ENCODE measurements at places on chromosomes 4 and X.

DNA sequence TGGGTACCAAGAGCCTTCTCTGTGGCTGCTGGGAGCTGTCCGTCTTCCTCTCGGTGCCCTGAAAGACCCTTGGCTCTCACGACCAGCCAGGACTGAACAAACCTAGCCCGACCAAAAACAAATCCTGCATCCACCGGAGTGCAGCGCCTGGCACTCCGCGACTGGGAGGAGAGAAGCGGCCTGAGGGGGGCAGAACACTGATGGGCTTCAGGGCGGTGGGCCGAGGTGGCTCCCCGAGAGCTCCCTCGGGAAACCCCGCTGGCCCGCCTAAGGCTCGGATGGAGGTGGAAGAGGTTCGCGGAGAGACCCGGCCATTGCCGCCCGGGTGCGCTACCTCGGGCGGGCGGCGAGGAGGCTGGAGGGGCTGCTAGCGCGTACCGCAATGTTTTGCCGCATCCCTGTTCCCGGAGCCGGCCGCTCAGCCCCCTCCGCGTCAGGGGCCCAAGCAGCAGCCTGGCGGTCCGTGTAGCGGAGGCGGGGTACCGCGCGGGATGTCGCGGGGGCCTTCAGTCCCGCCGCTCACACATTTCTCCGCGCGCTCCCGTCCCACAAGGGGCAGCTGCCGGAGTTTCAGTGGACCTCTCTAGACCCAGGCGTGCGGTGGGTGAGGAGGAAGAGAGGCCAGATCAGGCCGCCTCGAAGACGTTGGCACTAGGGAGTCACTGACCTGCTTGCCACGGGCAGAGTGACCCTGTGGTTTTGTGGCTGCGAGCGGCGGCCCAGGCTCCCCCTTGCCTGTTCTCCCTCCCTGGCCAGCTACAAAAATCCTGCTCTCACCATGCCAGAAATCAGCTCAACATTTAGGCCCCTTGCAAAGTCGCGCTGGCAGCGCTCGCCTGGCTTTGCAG, 2.2 kb downstream of the SLITRK4 start:
- no peak for DNase-seq

DNA sequence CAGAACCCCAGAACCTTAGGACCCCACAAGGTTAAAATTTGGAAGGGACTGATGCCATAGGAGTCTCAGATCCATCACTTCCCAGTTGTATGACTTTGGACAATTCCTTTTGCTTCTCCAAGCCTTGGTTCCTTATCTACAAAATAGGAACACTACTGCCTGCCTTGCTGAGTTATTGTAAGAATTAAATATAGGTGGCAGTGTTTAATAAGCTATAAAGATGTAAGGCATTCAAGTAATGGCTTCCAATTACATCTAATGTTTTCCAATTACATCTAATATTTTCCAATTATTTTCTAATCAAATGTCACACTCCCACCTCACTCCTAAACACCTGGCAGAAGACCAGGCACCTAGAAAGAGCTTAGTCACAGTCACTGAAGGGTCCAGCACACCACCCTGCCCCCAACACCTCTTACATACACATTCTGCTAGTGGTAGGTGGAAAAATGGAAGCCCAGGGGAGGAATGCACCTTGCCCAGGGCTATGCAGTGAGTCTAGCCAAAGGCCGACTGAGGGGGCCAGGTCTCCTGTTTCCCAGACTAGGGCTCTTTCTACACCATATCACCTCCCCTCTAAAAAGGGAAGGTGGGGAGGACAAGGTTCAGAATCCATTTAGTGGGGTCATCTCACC, 24.5 kb upstream of the KDM5C start:
- DNase-seq, result no peak

- DNase-seq, result no peak
These were observed 7.8 kb upstream of the ZNF718 start for GRCh38 chr4:116499-116898.

GRCh38 chrX:104330966-104331365, 76.2 kb upstream of the ESX1 start:
- DNase-seq, result no peak

- DNase-seq, result no peak
These were observed 18.2 kb upstream of the RPL34 start for GRCh38 chr4:108602163-108602562.

DNA sequence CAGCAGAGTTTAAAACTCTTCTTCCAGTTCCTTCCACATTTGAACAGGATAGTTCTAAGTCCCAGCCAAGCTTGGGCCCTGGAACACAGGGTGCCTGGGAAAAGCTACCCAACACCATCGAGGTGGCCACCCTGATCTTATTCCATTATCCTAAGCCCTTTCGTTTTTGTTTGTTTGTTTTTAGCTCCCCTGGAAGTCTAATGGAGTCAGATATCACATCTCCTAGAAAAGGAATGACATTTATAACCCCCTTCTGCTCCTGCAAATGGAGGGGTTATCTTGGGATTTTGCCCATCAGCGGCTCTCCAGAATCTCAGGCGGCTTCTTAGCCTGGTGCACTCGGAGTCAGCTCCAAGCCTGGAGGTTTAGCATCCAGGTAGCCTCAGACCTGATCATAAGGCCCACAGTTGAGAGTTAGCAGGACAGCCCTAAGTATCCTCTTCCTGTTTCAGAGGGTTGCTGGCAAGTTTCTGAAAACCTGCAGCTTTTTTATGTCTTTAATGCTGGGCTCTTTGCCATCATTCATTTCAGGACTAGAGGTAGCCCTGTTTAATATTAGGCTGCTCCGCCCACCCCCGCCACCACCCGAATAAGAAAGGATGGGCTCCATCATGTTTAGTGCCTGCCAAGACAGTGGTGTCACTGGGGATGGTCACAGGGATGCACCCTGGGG, 230.0 kb upstream of the LNX1 start:
- DNase-seq, result no peak

DNA sequence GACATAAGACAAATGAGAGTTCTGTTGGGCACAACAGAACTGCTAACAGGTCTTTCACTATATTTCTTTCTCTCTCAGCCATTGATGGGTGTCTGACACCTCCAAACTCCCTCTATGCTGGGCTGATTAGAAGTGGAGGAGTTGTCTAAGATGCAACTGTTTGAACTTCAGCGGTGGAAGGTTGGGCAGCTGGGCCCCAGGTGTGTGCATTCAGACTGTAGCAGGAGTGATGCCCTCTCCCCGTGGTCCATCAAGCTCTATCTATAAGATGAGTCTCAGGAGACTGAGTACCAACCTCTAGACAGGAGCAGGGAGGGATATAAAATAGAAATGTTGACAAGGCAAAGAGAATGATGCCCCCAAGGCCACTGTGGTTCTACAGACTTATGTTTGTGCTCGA, 28.2 kb upstream of the CHRNA9 start:
- DNase-seq, result no peak

DNA sequence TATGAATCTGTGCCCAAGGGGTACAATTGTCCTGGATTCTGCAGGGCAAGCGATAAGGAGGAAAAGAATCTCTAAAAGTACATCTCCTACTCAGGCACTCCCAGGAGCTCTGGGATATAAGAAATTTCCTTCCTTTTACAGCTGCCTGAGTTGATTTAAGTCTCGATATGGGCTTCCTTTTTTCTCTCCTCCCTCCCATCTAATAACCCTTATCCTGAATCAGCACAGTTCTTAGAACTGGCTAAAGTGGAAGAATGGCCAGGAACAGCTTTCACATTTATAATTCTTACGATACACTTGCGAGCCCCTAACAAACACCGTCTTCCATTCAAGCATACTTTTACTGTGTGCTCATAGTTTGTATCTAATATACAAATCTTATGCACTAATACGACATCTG, 21.2 kb downstream of the LRP2BP start:
- no peak for DNase-seq

DNA sequence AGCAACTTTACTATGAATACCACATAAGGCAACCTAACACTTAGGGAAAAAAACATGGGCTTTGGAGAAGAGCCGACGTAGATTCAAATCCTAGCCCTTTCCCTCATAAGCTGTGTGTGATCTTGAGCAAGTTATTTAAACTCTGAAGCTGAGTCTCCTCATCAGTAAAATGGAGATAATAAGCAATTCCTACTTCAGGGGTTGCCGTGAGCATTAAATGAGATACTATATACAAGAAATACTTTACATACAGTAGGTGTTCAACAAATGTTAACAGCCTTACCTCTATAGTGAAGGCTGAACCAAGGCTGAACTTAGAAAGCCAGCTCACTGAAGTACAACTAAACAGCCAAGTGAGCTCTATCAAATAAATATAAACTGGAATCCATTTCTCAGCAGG, 146.2 kb upstream of the DKK2 start:
- DNase-seq, result no peak

DNA sequence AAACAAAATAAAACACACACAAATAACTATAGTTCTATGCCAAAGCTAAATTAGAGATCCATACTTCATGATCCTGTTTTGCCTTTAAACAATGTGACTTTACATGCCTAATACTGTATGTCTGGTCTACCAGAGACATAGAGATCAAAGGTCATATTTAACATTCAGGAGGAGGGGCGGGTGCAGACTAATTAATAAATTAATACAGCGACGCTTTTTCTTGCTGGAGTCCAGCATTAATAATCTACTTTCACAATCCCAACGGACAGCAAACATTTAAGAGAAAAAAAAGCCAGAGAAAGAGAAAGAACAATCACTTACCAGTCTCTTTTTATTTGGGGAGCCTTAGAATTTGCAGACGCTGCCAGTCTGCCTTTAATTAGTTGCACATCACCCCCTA, 509 bp downstream of the CXXC4 start:
- DNase-seq, result no peak

All from AG04449 (cell line).